Activated CD8-positive, alpha-beta memory T cell treated with anti-CD3 and anti-CD28 coated beads, Interleukin-2, amount 10 ng/mL, durations not matched to agents 7 days and 5 days (primary cell): ENCODE measurements at places on chromosomes 2 and 18. TPM values are rescaled to one million over a fixed set of nuclear protein-coding genes. Genes with fewer than 3 reads are reported as not detected.
A peak's percentile ranks its signal among the peaks of the same experiment; 100 is the strongest.

DNA sequence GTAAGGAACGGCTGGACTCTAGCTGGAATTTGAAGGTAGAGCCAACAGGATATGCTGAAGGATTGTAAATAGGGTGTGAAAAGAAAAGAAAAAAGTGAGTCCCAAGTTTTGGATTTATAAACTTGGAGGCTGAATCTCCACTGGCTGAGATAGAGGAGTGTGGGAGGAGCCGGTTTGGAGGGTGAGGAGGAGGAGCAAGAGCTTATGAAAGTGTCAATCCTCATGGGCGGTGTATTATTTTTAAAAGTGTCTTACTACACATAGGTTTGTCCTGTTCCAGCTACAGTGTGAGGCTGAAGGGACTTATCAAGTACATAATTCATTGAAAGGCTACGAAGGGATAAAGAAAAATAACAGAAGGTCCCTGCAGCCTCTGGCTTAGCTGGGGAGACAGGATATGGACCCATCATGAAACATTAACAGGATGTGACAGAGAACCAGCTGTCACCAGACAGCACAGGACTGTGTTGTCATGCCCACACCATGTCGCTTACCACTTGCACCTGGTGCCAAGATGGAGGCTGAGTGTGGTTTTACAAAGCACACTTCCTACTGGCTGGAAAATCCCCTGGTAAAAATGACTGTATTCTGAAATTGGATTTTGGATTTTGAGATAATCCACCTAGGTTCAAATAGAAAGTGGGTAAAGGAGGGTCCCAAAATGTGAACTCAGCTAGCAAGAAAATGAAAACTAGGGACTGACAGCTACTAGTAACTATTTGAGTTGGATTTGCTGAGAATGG, 2.5 kb upstream of the MREG start:
- peaks cover 8% of the 10 kb centered on the region for H3K36me3 ChIP-seq
- peak; percentile 86 for DNase-seq
- H3K4me3 ChIP-seq = peak overlapping the region; percentile 42
- H3K27ac ChIP-seq = peak overlapping the region; percentile 89

The IL1RN gene
- 1.8 TPM for total RNA-seq

DNA sequence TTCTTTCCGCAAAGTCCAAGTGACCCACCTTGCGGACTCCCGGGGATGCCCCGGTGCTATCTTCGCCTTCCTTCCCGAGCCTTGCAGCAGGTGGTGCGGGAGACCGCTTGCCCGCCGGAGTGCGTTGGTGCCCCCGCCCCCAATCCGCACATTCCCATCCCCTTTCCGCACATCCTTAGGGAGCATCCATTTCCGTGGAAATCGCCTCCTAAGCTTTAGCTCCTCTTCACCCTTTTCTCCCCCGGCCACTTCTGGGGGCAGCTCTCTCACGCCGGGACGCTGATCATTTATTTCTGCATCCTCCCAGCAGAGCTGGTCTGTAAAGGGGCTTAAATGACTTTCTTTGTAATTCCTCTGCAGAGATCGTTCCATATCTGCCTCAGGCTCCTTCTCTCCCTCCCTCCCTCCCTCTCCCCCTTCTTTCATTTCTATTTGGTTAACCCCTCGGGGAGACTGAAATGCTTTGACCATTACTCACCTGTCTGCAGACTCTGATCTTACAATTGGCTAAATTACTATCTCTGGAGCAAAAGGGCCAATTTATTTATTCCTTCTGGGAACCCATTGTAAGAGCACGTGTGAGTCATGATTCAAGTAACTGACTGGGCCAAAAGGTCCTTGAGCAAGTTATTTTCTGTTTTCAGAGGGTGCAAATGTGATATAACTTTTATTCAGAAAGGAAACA, 1.3 kb upstream of the LYPD1 start:
- peak overlapping the region; percentile 40 for H3K27ac ChIP-seq
- peaks cover 32% of the 10 kb centered on the region for H3K27me3 ChIP-seq
- no peaks in the 10 kb centered on the region for H3K4me1 ChIP-seq
- no peak for DNase-seq

DNA sequence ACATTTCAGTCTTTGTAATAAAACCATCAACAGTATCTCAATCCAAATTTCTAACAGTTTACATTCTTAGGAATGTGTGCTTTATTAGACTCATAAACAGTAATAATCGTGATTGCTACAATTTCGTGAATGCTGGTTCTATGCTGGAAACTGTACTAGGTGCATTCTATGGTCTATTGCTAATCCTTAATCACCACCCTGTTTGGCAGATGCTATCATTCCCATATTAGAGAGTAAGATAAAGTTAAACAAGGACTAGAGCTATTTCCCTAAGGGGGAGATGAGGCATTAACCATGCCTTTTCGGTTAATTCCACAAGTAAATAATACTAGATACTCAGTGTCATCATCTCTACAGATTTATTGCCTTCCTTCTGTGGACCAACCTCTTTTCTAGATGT, 244.0 kb downstream of the PAX3 start:
- no peaks in the 10 kb centered on the region for H3K36me3 ChIP-seq
- H3K27ac ChIP-seq = no peak overlapping the region
- no peak overlapping the region for H3K4me3 ChIP-seq
- peaks cover 31% of the 10 kb centered on the region for H3K27me3 ChIP-seq

The MYO5B gene
- 0.02 TPM for total RNA-seq

The LYG2 gene
- not detected for total RNA-seq

- H3K4me3 ChIP-seq = no peak overlapping the region
- no peaks in the 10 kb centered on the region for H3K27me3 ChIP-seq
- no peaks in the 10 kb centered on the region for H3K36me3 ChIP-seq
- no peak for DNase-seq
- no peak overlapping the region for H3K27ac ChIP-seq
- no peaks in the 10 kb centered on the region for H3K4me1 ChIP-seq
These were observed 52.7 kb upstream of the TMEFF2 start for GRCh38 chr2:192247456-192247855.

The CD226 gene
- total RNA-seq = 95.4 TPM

GRCh38 chr2:196067088-196067382, 1.6 kb downstream of the DNAH7 start:
- H3K27me3 ChIP-seq = peaks cover 12% of the 10 kb centered on the region
- no peaks in the 10 kb centered on the region for H3K36me3 ChIP-seq
- peaks cover 18% of the 10 kb centered on the region for H3K4me1 ChIP-seq
- no peak overlapping the region for H3K27ac ChIP-seq
- DNase-seq = no peak

DNA sequence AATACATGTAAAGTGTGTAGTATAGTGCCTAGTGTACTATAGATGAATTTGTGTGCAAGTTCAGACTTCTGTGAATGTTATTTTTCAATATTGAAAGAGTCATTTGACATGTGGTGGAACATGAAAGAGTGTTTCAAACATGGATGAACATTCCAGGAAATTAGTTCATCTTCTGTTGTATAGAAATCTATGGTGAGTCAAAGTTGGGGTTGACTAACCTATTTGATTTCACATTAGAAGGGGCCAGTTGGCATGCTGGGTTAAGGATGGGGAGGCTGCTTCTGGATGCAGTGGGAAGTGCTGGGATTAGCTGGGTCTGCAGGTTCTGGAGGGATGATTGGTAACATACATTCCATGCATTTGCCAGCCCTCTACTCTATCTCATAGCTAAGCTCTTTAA, 50.6 kb downstream of the LYPD6B start:
- no peak overlapping the region for H3K4me3 ChIP-seq
- peaks cover 30% of the 10 kb centered on the region for H3K27me3 ChIP-seq

- H3K27me3 ChIP-seq = peaks cover 10% of the 10 kb centered on the region
- H3K36me3 ChIP-seq = no peaks in the 10 kb centered on the region
- H3K4me3 ChIP-seq = no peak overlapping the region
- peaks cover 4% of the 10 kb centered on the region for H3K4me1 ChIP-seq
- no peak for DNase-seq
These were observed 39.1 kb downstream of the TMEFF2 start for GRCh38 chr2:192155511-192156118.

The EML4 gene
- total RNA-seq = 110 TPM

The IL36A gene
- total RNA-seq = not detected

The TMBIM1 gene
- total RNA-seq = 72.4 TPM

DNA sequence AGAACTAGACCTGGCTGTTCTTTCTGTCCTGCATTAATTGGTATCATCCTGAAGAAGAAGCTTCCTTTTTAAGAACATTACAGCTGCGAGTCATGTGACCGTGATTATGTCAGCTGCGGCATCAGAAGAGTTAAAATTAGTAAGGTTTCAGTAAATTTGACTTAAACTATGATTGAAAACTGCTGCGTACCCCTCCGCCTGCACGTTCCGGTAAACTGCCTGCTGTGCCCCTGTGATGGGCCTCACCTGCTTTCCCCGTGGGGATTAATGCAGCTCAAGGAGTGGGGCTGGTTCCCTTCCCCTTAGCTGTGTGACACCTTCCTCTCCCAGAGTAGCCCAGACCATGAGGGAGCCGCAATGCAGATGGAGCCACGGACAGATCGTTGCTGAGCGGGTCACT, 36.1 kb upstream of the MYO3B start:
- H3K4me3 ChIP-seq = no peak overlapping the region
- no peak for DNase-seq
- H3K27ac ChIP-seq = no peak overlapping the region
- H3K27me3 ChIP-seq = peaks cover 5% of the 10 kb centered on the region
- no peaks in the 10 kb centered on the region for H3K4me1 ChIP-seq
- no peaks in the 10 kb centered on the region for H3K36me3 ChIP-seq

The ERBB4 gene
- not detected for total RNA-seq

- no peak overlapping the region for H3K27ac ChIP-seq
- peaks cover 8% of the 10 kb centered on the region for H3K36me3 ChIP-seq
- no peak overlapping the region for H3K4me3 ChIP-seq
These were observed 35.0 kb downstream of the BIN1 start for GRCh38 chr2:127071901-127072328.

- DNase-seq = peak; percentile 47
- no peak overlapping the region for H3K4me3 ChIP-seq
- no peak overlapping the region for H3K27ac ChIP-seq
- peaks cover 20% of the 10 kb centered on the region for H3K27me3 ChIP-seq
These were observed 47.1 kb upstream of the SELENOI start for GRCh38 chr2:26298638-26299393.

DNA sequence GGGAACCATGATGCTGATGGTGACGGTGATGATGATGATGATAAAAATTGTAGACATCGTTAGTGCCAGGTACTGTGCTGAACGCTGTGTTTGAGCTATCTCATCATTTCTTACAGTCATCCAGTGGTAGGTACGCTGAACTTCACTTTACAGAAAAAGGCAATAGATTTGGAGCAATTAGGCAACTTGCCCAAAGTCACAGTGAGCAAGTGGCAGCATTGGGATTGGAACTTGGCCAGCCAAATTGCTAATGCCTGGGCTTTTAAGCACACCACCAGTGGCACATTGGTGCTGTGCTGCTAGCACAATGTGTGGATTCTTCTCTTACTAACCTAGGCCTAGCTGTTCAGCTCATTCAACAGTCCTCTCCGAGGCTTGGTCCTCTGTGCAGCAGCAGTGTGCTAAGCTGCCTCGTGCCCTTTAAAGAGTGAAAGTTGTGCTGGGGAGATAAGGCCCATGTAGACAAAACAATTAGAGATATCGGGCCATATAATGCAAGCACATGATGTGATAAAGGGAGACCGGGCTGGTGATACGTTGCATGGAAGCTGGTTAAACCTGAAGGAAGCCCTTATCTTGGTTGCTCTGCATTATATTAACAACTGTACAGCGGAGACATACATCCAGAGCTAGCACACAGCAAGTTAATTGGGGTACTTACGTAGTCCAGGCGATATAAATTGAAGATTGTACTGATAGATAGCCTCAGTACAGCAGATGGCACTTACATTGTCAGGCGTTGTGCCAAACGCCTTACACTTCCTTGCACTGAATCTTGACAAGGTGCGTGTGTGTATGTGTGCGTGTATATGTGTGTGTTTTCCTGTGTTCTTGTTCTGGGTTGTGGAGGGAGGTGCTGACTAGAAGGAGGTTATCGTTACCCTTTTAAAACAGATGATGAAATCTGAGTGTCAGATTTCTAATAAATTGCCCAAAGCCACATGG, 28.4 kb downstream of the HK2 start:
- peaks cover 25% of the 10 kb centered on the region for H3K4me1 ChIP-seq
- H3K27me3 ChIP-seq = no peaks in the 10 kb centered on the region
- no peak overlapping the region for H3K27ac ChIP-seq
- DNase-seq = no peak
- H3K4me3 ChIP-seq = no peak overlapping the region

The MOGAT1 gene
- not detected for total RNA-seq

GRCh38 chr2:19874726-19875125, 27.1 kb downstream of the TTC32 start:
- H3K4me1 ChIP-seq = peaks cover 5% of the 10 kb centered on the region
- H3K4me3 ChIP-seq = no peak overlapping the region
- DNase-seq = no peak
- peaks cover 6% of the 10 kb centered on the region for H3K36me3 ChIP-seq
- H3K27me3 ChIP-seq = no peaks in the 10 kb centered on the region

The TFPI gene
- not detected for total RNA-seq

DNA sequence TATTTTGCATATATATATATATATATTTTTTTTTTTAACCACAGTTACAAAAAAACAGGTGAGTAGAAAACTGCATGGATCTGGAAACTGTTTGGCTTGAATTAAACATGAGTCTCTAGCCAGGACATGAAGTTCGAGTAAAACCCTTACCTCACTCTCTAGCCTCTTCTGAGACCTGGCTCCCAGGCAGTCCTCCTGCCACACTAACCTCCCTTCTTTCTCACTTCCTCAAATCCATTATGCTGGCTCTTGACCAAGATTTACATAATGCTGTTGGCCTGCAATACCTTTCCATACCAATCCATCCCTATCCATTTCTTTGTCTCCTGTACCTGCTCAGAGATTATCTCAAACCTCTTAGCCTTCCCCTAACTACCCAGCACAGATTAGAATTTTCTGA, 34.0 kb downstream of the PIGN start:
- no peak for DNase-seq
- H3K27ac ChIP-seq = no peak overlapping the region
- H3K4me3 ChIP-seq = no peak overlapping the region
- H3K4me1 ChIP-seq = no peaks in the 10 kb centered on the region
- H3K27me3 ChIP-seq = no peaks in the 10 kb centered on the region

The DNAH6 gene
- total RNA-seq = 0.63 TPM

- H3K4me1 ChIP-seq = no peaks in the 10 kb centered on the region
- no peak for DNase-seq
- H3K27ac ChIP-seq = no peak overlapping the region
- no peaks in the 10 kb centered on the region for H3K27me3 ChIP-seq
- no peaks in the 10 kb centered on the region for H3K36me3 ChIP-seq
These were observed 301.8 kb downstream of the EXOC6B start for GRCh38 chr2:72524071-72524470.
